Stimulated activated CD4-positive, alpha-beta T cell treated with anti-CD3 and anti-CD28 coated beads, Interleukin-1b, Interleukin-23, amount 100 ng/mL, for 1 hour (primary cell): ENCODE measurements at places on chromosomes 11 and 22.

- no peak for DNase-seq
These were observed 84.7 kb upstream of the AKIP1 start for GRCh38 chr11:8826139-8826786.

GRCh38 chr11:748007-748359 lies 719 bp downstream of the TALDO1 start:
- DNase-seq = no peak

DNA sequence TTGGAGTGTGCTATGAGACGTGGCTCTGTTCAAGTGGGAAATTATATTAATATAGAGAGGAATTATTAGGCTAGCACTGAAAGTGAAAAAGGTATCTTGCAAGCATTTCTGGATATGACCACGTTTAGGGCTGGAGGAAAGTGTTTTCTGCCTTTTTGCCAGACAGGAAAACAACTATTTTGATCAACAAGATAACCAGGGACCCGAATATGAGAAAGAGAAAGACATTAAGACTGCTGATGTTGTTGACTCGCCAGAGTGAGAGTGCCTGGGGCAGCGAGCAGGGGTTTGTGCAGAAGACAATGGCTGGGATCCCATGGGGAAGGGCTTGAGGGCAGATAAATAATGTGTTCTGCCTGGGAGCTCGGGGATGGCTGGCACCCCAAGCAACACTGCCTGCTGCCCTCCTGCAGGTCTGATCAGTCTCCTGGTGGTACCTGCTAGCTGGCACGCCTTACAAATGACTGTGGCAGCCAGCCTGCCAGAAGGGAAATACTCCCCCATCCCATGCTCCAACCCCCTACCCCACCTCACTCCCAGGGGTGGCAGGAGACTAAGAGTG lies 23.1 kb upstream of the CHST1 start:
- no peak for DNase-seq

- DNase-seq = no peak
These were observed 5.2 kb downstream of the KCNJ5 start for GRCh38 chr11:128896356-128896755.

GRCh38 chr11:77783025-77783424 lies 37.5 kb downstream of the RSF1 start:
- no peak for DNase-seq

DNA sequence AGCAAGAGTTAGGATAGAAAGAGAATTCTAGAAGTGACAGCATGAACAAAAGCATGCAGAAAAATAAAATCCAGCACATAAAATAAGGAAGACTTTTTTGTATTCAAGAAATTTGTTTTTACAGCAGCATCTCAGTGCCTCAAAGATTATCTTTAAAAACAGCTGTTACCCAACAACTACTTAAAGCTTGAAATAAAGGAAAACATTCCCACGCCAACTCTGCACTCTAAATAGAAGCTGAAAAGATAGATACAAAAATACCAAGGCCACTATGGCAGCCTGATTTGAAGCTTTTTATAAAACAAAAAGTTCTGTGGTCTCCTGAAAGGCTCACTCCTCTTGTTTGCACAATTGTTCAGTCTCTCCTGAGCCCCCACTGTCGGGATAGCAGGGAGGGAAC lies 83.6 kb upstream of the LRRC55 start:
- DNase-seq = no peak

- DNase-seq = no peak
These were observed 13.1 kb downstream of the HINFP start for GRCh38 chr11:119134389-119134978.

- no peak for DNase-seq
These were observed 2.5 kb downstream of the SLC22A25 start for GRCh38 chr11:63240791-63241379.

GRCh38 chr11:108313444-108313843 lies 90.6 kb downstream of the ATM start:
- DNase-seq = no peak

GRCh38 chr11:135006800-135007199 lies 594.8 kb upstream of the B3GAT1 start:
- DNase-seq = no peak

DNA sequence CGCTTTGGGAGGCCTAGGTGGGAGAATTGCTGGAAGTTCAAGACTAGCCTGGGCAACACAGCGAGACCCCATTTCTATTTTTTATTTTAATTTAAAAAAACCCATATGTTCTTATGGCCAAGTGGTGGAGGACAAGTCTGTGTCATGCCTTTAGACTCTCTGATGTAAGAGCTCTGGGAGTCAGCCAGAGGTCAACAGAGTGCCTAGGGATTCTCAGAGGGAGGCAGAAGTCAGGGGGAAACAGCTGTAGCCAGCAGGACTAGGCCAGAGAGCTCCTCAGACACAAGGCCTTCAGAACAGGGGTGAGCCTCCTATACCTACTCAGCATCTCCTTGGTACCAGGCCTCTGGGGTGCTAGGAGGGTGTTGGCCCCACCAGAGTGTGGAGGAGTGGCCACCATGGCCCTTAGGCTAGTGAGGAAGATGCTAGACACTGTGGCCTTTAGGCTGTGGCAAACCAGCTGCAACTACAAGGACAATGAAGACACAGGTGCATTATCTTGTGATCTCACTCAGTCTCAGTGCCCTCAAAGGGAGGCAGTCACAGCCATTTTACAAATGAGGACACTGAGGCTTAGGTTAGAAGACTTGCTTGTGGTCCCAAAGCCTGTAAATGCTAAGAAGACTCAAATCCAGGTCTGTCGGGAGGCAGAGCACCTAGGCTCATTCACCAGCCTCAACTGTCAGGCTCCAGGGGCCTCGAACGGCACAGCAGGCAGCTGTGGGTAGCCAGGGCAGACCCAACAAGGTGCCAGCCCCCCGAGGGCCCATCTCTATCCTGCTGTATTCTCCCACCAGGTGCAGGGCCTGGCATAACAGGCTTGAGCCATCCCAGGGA lies 5.0 kb downstream of the ZP1 start:
- no peak for DNase-seq

- DNase-seq = no peak
These were observed 2.5 kb upstream of the FXYD6 start for GRCh38 chr11:117878939-117879475.

DNA sequence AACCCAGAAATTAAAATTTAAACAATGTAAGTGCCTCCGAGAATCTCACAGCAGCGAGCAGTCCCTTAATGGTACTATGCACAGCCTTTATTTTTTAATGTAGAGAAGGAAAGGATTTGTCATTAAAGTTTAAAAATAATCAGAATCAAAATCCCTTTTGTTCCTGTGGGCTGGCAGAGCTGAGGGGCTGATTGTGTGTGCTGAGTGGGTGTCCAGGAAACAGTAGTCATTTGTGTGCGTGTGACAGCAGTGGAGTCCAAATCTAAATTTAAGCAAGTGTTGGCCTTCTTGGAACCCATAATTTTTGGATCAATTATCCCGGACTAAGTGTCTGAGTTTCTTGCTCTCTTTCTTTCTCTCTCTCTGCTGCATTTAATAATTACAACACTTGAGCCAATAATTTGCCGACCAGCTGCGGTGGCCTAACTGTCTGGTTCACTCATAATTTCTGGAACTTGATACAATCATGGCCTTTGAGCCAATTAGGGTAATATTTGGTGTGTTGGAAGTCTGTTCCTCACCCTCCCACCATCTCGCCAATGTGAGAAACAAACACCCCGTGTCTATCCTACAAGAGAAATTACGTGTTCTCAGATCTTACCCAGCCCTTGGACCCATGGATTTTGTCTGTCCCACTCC lies 528.0 kb downstream of the SOX6 start:
- DNase-seq = no peak

GRCh38 chr11:95494856-95495255 lies 263.9 kb upstream of the SESN3 start:
- no peak for DNase-seq

- no peak for DNase-seq
These were observed 27.5 kb downstream of the TPCN2 start for GRCh38 chr11:69076129-69076791.

DNA sequence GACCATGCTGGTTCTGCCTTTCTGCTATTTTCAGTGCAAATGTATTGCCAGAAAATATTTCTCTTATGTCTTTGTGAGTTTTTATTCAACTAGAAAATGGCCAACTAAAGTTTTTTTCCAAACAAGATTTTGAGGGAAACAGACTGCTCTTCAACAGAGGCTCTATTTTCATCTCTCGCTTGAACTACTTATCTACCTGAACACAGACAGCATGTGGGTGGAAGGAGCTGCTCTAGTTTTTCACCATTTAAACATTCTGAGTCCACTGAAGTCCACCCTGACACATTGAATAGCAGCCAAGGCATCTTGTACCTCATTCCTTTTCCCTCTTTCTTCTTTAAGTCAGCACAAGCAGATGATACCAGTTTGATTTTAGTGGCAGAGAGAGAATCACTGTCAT lies 9.8 kb upstream of the OR9I1 start:
- DNase-seq = no peak

GRCh38 chr11:33658195-33658900 lies 42.3 kb downstream of the C11orf91 start:
- DNase-seq = no peak

DNA sequence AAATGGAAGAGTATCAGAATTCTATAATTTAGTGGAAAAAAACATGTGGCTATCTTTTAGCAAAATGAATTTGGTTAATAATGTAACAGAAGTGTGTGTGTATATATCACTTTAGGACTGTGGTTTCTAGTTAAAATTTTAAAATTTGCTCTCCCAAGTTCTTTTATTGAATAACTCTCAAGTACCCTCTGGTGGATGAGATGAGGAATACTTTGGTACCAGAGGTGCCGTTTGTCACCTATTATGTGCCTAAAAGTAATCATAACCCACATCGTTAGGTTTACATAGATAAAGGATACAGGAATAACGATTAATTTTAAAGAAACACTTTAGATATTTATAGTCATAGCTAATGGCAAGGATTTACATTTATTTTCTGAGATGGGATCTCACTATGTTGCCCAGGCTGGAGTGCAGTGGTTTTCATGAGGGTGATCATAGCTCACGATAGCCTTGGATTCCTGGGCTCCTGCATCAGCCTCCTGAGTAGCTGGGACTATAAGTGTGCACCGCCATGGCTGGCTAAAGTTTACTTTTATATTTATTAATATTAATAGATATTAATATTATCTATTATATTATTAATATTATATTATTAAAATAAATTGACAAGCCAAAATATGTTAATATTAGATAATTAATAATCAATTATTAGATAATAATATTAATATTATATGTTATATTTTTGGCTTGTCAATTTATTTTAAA lies 66.7 kb upstream of the CAPRIN1 start:
- no peak for DNase-seq

- no peak for DNase-seq
These were observed 20.6 kb upstream of the DDI1 start for GRCh38 chr11:104015649-104016415.

GRCh38 chr11:100640071-100640470 lies 47.0 kb upstream of the ARHGAP42 start:
- DNase-seq = no peak

DNA sequence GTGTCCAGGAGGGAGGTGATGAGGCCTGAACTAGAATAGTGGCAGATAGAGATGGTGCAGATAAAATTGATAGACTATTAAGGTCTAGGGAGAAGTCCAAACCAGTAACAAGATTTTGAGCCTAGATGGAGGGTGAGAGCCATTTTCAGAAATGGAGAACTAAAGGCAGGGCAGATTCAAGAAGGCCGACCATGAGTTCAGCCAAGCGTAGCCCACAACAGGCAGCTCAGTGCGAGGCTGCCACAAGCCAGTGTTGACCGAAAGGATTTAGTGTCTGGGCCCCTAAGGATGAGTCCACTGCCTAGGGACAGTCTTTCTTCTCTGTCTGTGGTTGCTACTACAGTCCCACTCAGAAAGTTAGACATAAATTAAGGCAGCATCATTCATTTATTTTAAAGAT lies 51.7 kb downstream of the PPP2R1B start:
- DNase-seq = no peak

DNA sequence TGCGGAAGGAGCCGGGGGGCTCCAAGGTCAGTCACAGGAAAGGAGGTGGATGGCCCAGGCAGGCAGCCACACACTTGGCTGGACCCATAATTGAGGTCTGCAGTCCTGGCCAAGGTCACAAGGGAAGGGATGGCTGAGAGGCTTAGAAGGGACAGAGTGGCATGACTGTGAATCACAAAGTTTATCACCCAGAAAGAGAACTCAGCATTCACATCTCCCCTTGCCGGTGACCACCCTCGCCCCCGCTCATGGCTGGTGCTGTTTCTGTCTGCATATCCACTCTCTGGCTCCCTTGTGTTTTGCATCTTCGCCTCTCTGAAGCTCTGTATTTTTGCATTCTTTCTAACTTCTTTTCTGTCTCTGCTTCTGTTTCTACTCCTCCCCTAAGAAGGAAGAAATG lies 117.5 kb downstream of the FEZ1 start:
- no peak for DNase-seq

DNA sequence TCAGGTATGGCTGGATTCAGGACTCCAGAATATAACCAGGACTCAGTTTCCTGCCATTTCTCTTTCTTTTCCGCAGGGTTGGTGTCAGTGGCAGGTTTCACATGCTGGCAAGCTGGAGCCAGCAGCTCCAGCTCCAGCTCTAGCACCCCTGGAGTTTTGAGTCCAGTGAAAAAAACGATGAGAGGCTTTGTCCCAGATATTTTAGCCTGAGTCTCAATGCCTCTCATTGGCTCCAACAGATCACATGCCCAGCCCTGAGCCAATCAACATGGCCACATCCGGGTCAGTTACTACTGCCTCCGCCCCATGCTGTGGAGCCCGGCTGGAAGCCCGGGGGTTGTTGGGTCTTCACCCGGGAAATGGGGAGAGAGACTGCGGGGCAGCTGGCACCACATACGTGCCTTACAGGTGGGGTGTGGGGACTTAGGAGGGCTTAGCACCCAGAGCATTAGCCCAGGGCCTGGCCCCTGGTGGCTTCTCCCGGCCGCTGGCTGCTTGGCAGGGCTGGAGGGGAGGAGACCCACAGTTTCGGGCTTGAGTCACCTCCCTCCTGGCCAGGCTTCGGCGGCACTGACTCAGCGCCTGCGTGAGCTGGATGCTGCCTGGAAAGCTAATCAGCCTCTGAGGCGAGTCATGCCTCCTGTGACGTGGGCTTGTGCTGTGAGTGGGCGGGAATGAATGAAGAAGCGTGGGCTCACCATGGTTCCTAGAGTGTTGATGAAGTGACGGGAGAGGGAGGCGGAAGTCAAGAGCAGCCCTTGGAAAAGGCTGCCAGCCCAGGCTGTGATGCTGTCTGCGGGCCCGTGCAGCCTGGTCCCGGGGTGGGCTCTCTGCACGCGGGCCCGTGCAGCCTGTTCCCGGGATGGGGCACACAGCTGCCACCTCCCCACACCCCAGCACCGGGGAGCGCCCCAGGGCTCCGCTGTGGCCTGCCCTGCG lies 15.3 kb upstream of the MRTFA start:
- DNase-seq = peak; percentile 57

GRCh38 chr11:93225662-93226061 lies 27.9 kb upstream of the SLC36A4 start:
- no peak for DNase-seq
